Umbilical cord (tissue), 2 donors: ENCODE measurements at places on chromosomes 4 and X. TPM values are rescaled to one million over a fixed set of nuclear protein-coding genes. Genes with fewer than 3 reads are reported as not detected.

Gene ARX
- total RNA-seq, result not detected

Gene H2BW2
- total RNA-seq, result not detected

- DNase-seq, result peak; percentile 24
Observed at GRCh38 chrX:2500091-2500802, 529 bp downstream of the DHRSX start.

DNA sequence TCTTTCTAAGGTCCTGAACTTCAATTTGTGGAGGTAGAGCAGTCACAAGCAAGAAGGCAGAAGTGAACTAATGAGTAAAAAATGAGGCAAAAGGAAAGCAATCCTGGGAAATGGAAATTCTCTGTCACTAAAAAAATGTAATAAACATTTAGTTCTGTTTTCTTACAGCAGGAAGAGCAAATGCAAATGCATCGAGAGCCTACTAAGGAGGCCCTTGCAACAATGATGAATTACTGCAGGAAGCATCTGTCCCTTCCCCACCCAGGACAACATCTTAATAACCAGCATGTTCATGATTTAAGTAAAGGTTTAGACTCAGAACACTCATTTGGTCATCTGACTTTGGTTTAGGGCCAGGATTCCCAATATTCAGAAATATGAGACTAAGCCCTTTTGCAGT lies 341.4 kb upstream of the NOCT start:
- no peak for DNase-seq

- no peak for DNase-seq
Observed at GRCh38 chr4:25788703-25789238, 74.0 kb downstream of the SEL1L3 start.

- no peak for DNase-seq
Observed at GRCh38 chr4:142917678-142918077, 71.6 kb upstream of the INPP4B start.

- DNase-seq, result peak; percentile 56
Observed at GRCh38 chr4:108834835-108835384, 72.1 kb upstream of the ETNPPL start.

DNA sequence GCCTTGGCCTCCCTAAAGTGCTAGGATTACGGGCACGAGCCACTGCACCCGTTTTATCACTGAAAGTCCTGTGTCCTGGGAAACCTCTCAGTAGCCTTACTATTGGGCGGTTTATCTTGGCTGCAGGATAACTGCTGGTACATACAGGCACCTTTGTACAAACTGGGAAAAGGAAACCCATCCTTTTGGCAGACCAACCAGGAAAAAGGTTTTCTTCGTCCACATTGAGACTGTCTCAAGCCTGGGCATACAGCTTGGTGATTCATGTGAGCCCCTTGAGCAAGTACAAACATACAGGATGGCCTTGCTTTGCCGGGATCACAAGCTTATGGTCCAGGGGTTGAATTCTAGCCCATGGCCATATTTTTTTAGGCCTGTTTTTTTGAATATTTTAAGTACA lies 32.8 kb downstream of the RWDD4 start:
- no peak for DNase-seq

- peak; percentile 63 for DNase-seq
Observed at GRCh38 chr4:170122252-170122651, 32.5 kb upstream of the AADAT start.
